ENCODE measurements at places on chromosomes 7 and 10. TPM values are rescaled to one million over a fixed set of nuclear protein-coding genes. Genes with fewer than 3 reads are reported as not detected.

Gene ENTPD1
- total RNA-seq: 0.07 TPM

Gene CTTNBP2
- total RNA-seq: 0.21 TPM

Gene IKZF1
- total RNA-seq: not detected

Gene COL1A2
- total RNA-seq: not detected

Gene VIPR2
- 0.02 TPM for total RNA-seq

Gene MRLN
- total RNA-seq: not detected

Gene ZNF425
- 1.4 TPM for total RNA-seq

Gene CALML3
- total RNA-seq: not detected

Gene SPOCK2
- total RNA-seq: 0.29 TPM

Gene MAT1A
- total RNA-seq: 0.04 TPM

Gene TSPAN12
- total RNA-seq: 0.34 TPM

Gene MPP7
- total RNA-seq: 0.11 TPM

Gene CPED1
- not detected for total RNA-seq

Gene FAM25G
- 0.73 TPM for total RNA-seq

Gene KAT6B
- total RNA-seq: 4.8 TPM

Gene LIPJ
- total RNA-seq: not detected

Gene ZNF22
- 6.1 TPM for total RNA-seq

Gene PILRA
- total RNA-seq: 3.6 TPM
